Astrocyte (in vitro differentiated cells and primary cell): ENCODE measurements at places on chromosomes 6 and 20. TPM values are rescaled to one million over a fixed set of nuclear protein-coding genes. Genes with fewer than 3 reads are reported as not detected.

The GGTLC1 gene
- not detected in 2 replicates for total RNA-seq

- DNase-seq = no peak
Observed at GRCh38 chr6:23754197-23754596, 371.8 kb upstream of the NRSN1 start.

- no peak for DNase-seq
Observed at GRCh38 chr6:100657678-100658330, 193.1 kb upstream of the SIM1 start.

- DNase-seq = no peak
Observed at GRCh38 chr6:105302617-105303128, 100.2 kb downstream of the PREP start.

- DNase-seq = no peak
Observed at GRCh38 chr6:30974490-30975252, 8.8 kb upstream of the MUC21 start.

DNA sequence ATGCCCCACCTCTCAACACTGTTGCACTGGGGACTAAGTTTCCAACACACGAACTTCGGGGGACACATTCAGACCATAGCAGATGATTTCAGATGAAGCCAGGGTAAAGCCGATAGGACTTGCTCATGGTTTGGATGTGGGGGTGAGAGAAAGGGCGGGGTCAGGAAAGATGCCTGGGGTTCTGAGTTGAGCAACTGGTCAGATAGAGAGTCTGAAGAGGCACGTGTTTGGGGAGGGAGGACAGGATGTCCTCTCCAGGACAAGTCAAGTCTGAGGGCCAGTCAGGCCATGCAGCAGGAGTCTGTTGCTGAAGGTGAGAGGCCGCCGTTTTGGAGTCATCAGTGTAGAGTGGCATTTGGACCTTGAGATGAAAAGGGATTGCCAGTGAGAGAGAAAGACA, 197.9 kb upstream of the SNX9 start:
- DNase-seq = no peak

DNA sequence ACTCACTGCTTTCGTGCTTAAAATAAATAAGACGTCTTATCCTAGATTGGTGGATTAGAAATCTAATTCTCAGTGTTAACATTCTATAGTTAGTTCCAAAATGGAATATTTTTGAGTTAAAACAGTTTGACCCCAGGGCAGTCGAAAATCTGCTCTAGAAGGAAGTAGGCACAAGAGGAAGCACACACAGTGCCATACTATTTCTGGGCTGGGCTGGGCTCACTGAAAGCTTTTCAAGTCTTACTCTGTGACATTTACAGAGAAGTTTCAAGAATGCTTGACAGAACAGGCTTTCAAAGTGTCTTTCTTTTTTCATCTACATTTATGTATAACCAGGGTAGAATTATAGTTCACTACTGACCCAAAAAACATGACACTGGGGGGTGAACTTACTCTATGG, 209.8 kb downstream of the SOD2 start:
- DNase-seq = no peak

GRCh38 chr6:9647599-9647998, 767.3 kb downstream of the TFAP2A start:
- DNase-seq = peak; percentile 67

GRCh38 chr6:35044145-35044745, 96.9 kb downstream of the TCP11 start:
- no peak for DNase-seq
